CD4-positive, CD25-positive, alpha-beta regulatory T cell (primary cell): ENCODE measurements at places on chromosomes 3 and 15. TPM values are rescaled to one million over a fixed set of nuclear protein-coding genes. Genes with fewer than 3 reads are reported as not detected.

- DNase-seq, result no peak
- H3K4me3 ChIP-seq, result no peak overlapping the region
- H3K27me3 ChIP-seq, result no peaks in the 10 kb centered on the region
- H3K36me3 ChIP-seq, result no peaks in the 10 kb centered on the region
- peaks cover 18% of the 10 kb centered on the region for H3K4me1 ChIP-seq
These were observed 66.5 kb upstream of the MAP4 start for GRCh38 chr3:48082580-48083184.

The GABRR3 gene
- not detected for polyA plus RNA-seq

The SERPINI2 gene
- not detected for polyA plus RNA-seq

- no peaks in the 10 kb centered on the region for H3K27me3 ChIP-seq
- H3K4me1 ChIP-seq, result peaks cover 61% of the 10 kb centered on the region
- peaks cover 34% of the 10 kb centered on the region for H3K36me3 ChIP-seq
- DNase-seq, result no peak
These were observed 1.1 kb downstream of the EAF1 start for GRCh38 chr3:15428539-15428938.

GRCh38 chr15:90665288-90666134 is 51.6 kb upstream of the BLM start:
- H3K4me3 ChIP-seq, result peak overlapping the region; percentile 44
- peaks cover 29% of the 10 kb centered on the region for H3K27me3 ChIP-seq
- H3K36me3 ChIP-seq, result no peaks in the 10 kb centered on the region

The SCN11A gene
- 0.13 TPM for polyA plus RNA-seq

GRCh38 chr3:42853739-42854302 is 21.9 kb downstream of the CYP8B1 start:
- no peaks in the 10 kb centered on the region for H3K27me3 ChIP-seq
- DNase-seq, result no peak
- H3K36me3 ChIP-seq, result no peaks in the 10 kb centered on the region
- H3K4me1 ChIP-seq, result no peaks in the 10 kb centered on the region
- H3K4me3 ChIP-seq, result no peak overlapping the region

- H3K4me1 ChIP-seq, result no peaks in the 10 kb centered on the region
- DNase-seq, result no peak
- no peaks in the 10 kb centered on the region for H3K27me3 ChIP-seq
- no peak overlapping the region for H3K4me3 ChIP-seq
- no peaks in the 10 kb centered on the region for H3K36me3 ChIP-seq
- H3K27ac ChIP-seq, result no peak overlapping the region
These were observed 19.2 kb upstream of the MFGE8 start for GRCh38 chr15:88932271-88932874.

DNA sequence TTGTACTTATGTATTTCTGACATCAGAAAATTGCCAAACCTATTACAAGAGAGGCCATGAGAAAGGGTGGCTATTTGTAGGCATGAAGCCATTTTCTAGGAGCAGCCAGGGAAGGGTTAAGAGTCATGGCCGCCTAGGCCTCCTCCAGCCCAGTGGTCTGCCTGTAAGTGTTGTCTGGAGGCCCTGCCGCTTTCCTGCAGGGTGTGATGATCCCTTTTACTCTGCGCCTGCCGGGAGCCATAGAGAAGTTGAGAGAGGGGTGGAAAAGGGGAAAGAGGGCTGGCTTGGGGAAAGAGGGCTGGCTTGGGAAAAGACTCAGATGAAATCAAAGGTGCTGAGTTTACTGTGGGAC is 29.1 kb upstream of the KCTD6 start:
- H3K27me3 ChIP-seq, result no peaks in the 10 kb centered on the region
- H3K27ac ChIP-seq, result no peak overlapping the region
- peaks cover 6% of the 10 kb centered on the region for H3K4me1 ChIP-seq
- no peaks in the 10 kb centered on the region for H3K36me3 ChIP-seq
- no peak for DNase-seq

GRCh38 chr3:54578417-54578816 is 349.4 kb downstream of the LRTM1 start:
- no peaks in the 10 kb centered on the region for H3K27me3 ChIP-seq
- H3K27ac ChIP-seq, result no peak overlapping the region
- H3K4me1 ChIP-seq, result no peaks in the 10 kb centered on the region
- DNase-seq, result no peak
- no peaks in the 10 kb centered on the region for H3K36me3 ChIP-seq

- no peaks in the 10 kb centered on the region for H3K4me1 ChIP-seq
- H3K36me3 ChIP-seq, result peaks cover 73% of the 10 kb centered on the region
- no peaks in the 10 kb centered on the region for H3K27me3 ChIP-seq
- no peak overlapping the region for H3K27ac ChIP-seq
These were observed 88.2 kb downstream of the RBPMS2 start for GRCh38 chr15:64687172-64687571.
